NCI-H1048 (cell line): ENCODE measurements at places on chromosomes 5 and 9.

- DNase-seq, result no peak
Measured at GRCh38 chr9:134251296-134252069, 74.8 kb upstream of the RXRA start.

DNA sequence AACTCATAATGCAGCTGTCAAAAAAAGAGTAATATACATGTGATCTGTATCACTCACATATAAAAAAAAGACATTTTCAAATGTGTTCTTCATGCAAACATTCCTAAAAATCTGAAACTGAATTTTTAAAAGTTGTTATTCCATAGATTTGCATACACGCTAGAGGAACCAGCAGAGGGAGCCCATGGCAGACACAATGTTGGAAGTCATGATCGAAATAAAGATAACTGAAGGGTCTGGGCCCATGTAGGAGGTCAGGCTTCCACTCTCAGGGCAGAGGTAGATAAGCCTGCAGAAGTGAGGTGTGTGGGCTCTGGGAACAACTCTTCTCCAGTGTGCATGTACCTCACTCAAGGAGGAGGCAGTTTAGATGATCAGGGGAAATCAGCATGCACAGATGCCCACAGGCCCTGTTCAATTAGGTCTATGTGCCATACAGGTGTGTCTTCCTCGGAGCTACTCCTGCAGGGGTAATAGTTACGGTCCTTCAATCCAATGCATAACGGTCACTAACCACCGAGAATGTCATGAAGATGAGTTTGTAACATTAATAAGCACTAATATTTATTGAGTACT, 208.6 kb downstream of the EPB41L4A start:
- peak; percentile 34 for DNase-seq

DNA sequence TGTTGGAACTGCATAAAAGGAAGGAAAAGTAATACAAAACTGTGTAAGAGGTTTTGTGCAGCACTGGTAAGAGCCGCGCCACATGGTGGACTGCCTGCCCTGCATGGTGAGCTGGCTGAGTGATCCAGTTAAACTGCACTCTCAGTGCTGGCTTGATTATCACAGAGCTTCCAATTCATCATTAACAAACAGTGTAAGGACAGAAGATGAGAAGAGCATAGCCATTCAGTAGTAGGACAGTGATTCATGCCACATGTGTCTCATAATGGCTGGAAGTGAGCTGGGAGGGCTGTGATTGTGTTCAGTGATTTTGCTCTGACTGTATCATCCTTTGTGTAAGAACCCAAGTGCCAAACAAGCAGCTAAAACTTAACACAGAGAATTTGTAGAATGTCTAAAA, 14.1 kb downstream of the ASPN start:
- DNase-seq, result no peak

DNA sequence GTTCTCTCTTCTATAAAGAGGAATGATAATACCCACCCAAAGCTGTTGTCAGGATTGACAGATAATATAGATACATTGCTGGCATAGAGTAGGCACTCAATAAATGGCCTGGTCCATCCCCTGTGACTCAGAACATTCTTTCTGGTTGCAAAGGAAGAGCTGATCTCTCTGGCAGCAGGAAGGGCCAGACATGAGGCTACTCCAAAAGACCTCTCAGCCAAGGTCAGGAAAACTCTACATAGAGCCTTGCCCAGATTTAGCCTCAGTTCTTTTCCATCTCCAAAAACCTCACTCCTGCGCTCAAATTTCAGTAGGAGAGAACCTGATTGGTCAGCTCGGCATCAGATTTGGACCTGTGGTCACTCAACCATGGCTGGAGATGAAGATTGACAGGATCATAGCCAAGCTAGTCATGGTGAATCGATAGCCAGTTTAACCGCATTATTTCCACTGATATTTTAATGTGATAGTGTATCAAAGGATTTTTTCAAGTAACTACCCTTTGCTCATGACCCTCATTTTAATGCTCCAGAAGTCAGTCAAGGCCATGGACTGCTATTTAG, 319.6 kb downstream of the DRD1 start:
- DNase-seq, result no peak

GRCh38 chr9:69215774-69216485, 41.9 kb downstream of the TJP2 start:
- DNase-seq, result no peak

GRCh38 chr5:74035521-74035937, 409.5 kb downstream of the ARHGEF28 start:
- no peak for DNase-seq

DNA sequence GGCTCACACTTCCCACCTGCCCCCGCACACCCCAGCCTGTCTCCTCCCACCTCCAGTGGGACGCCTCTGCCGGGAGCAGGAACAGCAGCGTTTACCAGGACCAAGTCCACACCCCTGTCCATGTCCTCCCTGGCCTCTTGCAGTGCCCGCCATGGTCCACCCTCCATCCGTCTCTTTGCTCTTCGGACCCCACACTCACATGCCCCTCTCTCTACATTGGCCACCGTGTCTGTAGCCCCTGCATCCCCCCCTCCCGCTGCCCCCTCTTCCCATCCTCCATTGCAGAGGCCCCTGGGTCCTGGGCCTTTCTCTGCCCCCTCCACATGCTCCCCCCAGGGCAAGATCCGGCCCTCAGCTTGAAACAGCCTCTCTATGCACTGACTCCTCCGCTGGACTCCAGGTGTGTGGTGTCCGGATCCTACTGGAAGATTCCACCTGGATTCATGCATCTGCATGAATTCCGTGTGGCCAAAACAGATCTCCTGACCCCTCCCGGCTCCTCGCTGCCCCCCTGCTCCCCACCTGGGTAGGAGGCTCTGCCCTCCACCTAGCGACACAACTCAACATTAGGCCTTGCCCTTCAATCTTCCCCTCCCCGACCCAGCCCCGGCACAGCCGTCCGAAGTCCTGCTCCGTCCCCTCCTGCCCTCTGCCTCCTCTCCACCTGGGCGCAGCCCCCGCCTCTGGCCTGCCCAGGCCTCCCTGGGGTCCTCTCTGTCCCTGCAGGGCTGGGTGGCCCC, 168.5 kb downstream of the OLFM1 start:
- DNase-seq, result no peak
